ENCODE measurements at places on chromosomes 5 and 9.

DNA sequence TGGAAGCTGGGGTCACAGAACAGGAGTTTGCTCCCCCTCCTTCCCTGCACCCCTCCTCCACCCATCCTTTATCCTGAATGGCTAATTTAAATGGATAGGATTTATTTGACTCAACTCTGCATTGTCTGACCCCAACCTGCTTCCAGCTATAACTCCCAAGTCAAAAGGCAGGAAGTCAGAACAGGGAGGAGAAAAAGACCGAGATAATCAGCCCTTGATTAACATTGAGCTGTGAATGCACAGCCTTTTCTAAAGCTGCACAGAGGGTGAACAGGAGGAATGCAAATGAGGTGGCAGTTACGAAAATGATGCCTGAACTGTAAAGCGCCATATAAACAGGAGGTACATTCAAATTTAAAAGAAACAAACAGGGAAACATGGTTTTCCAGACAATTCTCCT lies 152.8 kb downstream of the SPOCK1 start:
- DNase-seq: no peak

DNA sequence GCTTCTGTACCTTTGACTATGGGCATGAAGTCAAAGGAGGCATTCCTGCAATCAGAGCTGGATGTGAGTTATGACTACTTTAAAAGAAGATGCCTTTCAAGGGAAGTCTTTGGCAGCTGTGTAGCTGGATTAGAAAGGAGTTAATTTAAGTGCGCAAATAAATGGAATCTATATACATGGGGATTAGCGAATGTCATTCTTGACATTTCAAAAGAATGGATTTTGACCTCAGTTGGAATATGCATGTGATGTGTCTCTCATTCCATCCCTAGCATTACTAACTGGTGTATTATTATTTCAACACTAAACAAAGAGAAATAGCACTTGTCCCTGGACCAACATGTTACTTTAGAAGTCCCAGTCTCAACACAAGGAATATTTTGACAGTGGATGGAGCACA lies 359.6 kb upstream of the SLC24A2 start:
- DNase-seq: no peak

DNA sequence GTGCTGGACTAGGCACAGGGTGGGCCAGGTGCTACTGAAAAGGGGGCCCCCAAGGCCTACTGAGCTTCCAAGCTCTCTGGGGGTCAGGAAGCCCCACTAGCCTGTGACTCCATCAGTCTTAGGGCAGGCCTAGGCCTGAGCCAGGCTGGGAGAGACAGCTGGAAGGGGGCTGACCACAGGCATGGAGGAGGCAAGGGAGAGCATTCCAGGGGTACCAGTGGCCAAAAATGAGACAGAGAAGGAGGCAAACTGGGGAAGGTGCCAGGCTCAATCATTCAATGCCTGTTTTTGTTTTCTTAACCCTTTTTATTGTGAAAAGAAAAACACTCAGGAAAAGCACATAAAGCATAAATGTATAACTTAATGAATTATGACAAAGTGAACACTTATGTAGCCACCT lies 26.2 kb upstream of the TCF7 start:
- DNase-seq: no peak

DNA sequence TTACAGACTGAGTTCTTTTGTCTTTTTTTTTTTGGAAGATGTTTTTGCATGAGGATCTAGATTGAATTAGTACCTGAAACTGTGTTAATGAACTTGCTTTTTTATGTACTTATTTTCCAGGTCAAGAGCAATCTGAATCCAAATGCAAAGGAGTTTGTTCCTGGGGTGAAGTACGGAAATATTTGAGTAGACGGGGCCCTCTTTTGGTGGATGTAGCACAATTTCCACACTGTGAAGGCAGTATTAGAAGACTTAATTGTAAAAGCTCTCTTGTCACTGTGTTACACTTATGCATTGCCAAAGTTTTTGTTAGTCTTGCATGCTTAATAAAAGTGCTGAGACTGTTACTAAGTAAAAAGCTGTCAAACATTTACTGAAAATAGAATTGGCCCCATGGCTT lies 14.5 kb downstream of the SLC23A1 start:
- no peak for DNase-seq

GRCh38 chr5:140855772-140856674 lies at the start of gene PCDHA10:
PCDHA10 (plus strand) TSS chr5:140855897; CDS start chr5:140856049, 152 bp downstream.
- no peak for DNase-seq

DNA sequence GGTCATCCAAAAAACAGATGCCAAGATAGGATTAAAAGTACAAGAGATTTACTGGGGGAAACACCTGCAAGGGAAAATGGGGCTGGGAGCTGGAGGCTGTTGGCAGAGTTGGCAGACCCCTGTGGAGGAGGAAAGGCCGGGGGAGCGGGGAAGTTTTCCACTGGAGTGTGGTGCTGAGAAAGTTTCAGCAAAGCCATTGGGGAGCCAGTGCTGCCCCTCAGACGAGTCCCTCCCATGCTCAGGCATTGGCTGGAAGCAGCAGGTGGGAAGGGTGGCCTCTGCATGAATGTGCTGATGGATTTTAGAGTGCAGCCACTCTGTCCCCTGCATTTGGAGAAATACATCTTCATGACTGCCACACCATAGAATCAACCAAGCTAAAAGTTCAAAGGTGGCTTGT lies 52.8 kb downstream of the TTC1 start:
- DNase-seq: no peak

DNA sequence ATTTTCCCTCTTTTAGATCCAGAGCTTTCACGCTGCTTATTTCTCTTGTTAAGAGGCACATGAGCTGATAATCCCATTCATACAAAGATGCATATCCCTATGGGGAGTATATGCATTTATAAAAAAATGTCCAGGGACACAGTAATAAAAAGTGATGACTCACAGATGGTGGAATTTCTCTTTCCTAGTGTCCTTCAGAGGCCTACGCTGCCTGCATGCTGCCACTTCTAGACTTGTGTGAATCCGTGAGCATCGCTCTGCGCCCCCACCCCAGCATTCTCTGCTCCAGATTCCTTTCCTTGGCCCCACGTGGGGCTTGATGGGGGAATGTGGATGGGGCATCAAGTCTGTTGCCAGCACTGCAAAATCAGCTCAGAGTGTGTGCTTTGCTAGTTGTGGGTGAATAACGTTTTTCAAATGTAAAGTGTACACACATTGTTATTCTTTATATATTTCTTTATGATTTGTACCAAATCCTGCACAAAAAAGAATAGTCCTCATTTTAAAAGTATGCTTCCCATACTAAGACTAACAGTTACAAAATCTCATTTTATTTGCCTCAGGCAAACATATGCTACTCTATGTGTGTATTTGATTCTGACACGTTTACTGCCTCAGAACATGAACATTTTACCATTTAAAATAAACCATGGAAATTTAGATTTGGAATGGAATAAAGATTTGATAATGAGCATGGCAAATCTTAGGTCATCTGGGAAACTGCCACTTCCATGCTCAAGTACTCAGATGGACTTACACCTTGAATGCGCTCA lies 22.4 kb upstream of the RASGRF2 start:
- no peak for DNase-seq

DNA sequence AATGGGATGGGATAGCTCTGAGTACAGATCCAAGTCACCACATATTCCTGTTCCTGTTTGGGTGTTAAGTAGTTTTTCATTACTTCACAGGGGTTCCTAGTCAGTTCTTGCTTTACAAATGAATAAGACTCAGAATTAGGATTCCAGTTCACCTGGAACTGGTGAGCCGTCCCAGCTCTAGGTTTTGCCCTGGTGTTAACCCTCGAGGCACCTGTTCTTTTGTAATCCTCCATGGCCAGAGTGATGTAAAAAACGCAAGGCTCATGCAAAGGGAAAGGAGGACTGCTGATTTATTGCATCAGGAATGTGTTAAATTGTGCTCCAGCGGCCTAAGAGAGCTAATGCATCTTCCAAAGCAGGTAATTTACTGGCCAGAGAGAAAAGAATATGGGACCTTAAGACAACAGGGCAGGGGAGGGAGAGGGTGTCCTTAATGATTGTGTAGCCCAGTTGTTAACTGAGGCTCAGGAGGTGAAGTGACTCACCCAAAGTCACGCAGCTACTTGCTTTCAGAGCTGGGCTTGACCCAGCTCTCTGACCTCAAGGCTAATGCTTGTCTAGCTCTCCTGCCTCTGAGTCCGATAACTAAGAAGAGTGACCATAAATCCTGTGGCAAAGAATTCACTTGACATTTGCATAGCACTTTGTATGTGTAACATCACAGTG lies 70.5 kb downstream of the DMRT2 start:
- DNase-seq: no peak

DNA sequence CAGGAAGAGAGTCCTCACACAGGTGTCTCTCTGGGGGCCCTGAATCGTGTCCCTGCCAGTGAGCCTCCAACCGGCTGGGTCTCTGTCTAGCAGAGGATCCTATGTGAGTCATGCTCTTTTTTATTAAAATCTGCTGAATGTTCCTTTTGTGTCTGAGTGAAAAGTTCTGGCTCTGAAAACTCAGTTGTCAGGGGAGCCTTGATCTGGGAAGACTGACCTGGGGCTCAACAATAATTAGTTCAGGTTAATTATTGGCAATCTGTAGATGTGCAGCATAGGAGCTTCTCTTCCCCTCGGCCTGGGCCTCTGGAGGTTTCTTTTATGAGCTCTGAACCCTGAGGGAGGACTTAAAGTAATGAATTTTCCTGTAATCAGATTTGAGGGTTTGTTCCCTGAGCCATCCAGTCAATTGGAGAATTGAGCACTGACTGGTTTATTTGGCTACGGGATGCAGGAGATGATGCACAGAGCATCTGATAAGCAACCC lies 45.2 kb downstream of the ALG2 start:
- DNase-seq: no peak

GRCh38 chr5:83636156-83636555 lies 84.5 kb downstream of the HAPLN1 start:
- DNase-seq: peak; percentile 25

- no peak for DNase-seq
Measured at GRCh38 chr9:24127519-24127918, 301.5 kb upstream of the ELAVL2 start.

GRCh38 chr9:74496819-74497747 lies at the start of gene RORB:
RORB (plus strand) TSS chr9:74497335; CDS start chr9:74497977, 642 bp downstream.
- no peak for DNase-seq

Measured in NCI-H446 treated with DMSO at 0.1 percent for 48 hours (cell line).